ENCODE measurements at places on chromosomes 6 and 20.

GRCh38 chr6:50333696-50334095 lies 284.0 kb upstream of the DEFB112 start:
- no peak for DNase-seq

GRCh38 chr6:152426276-152426675 lies 210.9 kb downstream of the SYNE1 start:
- no peak for DNase-seq

DNA sequence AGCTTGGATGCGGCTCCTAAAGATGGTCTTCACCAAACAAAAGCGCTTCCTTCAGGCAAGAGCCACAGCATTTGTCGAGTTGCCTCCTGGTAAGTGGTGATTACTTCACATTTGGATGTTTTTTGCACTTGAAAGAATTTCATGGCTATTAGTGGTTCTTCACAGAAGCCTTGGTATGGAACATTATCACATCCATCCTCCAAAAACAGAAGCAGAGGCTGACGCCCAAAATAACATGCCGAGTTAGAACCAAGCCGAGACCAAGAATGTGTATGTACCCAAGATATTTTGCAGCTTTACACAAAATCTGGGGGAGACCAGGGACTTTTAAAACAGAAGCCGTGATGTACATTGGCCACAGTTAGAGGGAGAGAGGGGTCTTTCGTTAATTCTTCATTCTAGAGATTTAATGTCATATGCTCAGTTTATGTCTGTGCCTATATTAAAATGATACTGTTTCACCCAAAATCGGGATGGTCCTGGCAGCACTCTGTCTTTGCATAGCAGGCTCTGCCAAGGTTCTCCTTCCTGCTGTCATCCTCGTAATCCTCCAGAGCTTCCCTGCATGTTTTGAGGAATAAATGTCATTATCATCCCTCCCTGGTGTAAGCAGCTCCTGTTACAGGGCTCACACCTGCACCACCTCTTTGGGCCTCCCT lies 109.3 kb downstream of the TMEM242 start:
- no peak for DNase-seq

- peak; percentile 54 for DNase-seq
Observed at GRCh38 chr6:75609639-75610590, 8.2 kb downstream of the SENP6 start.

- DNase-seq, result no peak
Observed at GRCh38 chr20:46190478-46191167, 72.5 kb downstream of the CD40 start.

DNA sequence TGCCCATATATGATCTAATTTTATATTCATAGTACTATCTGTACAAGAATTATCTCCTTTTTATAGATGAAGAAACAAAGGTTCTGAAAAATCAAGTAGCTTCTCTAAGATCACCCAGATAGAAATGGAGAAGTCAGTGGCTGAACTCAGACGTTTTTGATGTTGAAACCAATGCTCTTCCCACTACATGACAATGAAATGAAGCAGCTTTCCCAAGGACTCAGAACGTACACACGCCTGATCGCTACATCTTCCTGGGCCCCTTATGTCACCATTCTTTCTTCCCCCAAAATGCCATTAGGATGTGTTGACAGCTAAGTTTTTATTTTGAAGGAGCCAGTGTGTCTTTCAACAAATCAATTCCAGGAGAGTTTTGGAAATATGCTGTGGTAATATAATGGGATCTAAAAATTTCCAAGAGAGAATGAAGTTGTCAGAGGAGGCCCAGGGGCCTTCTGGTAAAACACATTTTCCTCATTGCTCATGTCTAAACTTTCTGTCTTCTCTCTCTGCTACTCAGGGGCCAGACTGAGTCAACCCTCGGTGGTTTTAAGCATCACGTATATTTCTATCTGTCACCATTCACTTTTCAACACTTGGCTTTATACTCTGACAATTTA lies 98.1 kb upstream of the COL21A1 start:
- DNase-seq, result no peak

DNA sequence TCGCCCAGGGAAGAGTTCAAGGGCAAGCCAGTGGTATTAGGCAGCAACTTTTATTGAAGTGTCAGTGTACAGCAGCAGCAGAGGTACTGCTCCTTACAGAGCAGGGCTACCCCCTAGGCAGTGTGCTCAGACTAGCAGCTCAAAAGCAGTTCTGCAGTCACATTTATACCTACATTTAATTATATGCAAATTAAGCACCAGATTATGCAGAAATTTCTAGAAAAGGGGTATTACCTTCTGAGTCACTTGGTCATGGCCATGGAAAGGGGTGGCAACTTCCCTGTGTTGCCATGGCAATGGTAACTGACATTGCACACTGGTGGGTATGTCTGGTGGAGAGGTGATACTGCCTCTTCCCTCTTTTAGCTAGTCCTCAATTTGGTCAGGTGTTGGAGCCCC lies 2.1 kb upstream of the ZKSCAN4 start:
- DNase-seq, result no peak

GRCh38 chr20:48697845-48698491 lies 129.8 kb downstream of the PREX1 start:
- DNase-seq, result peak; percentile 81

DNA sequence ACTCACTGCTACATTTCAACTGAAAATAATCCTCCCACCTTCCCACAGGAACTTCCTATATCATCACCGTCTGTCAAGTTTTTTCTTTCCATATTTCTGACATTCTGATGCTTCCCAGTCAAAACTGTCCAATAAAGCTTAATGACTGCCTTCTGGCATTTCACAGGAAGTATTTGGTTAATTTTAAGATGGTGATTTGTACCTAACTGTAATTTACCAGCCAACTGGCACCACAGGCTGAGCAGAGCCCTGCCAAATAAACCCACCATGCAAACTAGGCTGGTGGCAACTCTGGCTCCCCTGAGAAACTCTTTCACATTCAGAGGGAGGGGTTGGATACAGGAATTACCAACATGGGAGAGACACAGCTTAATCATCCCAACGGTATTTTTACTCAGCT lies 50.0 kb downstream of the KLHL32 start:
- no peak for DNase-seq

DNA sequence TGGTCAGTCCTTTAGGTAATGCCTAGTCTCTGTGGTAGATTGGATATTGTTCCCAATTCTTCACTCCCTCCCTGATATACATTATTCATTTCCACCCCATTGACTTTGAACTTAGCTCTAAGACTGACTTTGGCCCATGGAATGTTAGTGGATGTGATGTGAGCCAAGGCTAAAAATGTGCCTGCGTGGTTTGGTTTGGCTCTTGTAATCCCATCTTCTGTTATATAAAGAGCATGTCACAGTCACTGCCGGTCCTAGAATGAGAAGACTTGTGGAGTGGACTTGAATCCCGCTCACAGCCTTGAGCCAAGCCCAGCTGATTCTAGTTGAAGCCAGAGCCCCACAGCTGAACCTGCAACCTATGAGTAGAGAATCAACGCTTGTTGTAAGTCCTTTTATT lies 23.6 kb upstream of the DNAAF9 start:
- peak; percentile 13 for DNase-seq

- DNase-seq, result no peak
Observed at GRCh38 chr6:104537872-104538271, 321.8 kb downstream of the HACE1 start.

DNA sequence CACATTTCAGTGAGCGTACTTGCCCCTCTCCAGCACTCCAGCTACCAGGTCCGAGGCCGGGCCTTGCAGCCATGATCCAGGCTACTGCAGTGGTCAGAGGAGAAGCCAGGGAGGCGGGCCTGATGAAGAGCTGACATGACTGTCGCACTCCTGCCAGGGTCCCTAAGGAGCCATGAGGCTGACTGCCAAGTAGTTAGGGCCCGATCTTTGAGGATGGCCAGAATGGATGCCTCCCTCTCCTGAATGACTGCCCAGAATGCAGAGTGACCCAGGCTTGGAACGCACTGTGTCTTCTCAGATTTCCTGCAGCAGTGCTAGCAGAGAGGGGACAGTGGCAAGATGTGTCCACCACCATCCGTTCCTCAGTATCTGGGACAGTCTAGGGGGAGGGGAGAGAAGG lies 24.7 kb upstream of the LRFN2 start:
- no peak for DNase-seq

- DNase-seq, result peak; percentile 72
Observed at GRCh38 chr6:9540534-9541126, 874.2 kb downstream of the TFAP2A start.

DNA sequence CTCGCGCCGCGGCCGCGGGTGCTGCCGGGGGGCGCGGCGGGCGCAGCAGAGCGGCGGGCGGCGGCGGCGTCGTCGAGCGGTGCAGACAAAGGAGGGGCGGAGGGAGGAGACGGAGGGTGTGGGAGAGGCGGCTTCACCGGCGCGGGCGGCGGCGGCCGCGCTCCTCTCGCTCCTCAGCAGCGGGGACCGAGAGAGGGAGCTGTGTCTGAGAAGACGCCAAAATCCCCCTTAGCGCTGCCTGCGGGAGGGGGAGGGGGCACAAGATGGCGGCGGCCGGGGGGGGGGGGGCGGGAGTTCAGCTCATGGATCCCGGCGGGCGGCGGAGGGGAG lies 296 bp downstream of the ADNP start:
- no peak for DNase-seq

Measured in EH (cell line).